ENCODE measurements at places on chromosomes 6 and 20. TPM values are rescaled to one million over a fixed set of nuclear protein-coding genes. Genes with fewer than 3 reads are reported as not detected.

Gene NKX2-2
- total RNA-seq, result not detected

Gene SCRT2
- total RNA-seq, result 0.75 TPM

Gene CFAP61
- total RNA-seq, result not detected

DNA sequence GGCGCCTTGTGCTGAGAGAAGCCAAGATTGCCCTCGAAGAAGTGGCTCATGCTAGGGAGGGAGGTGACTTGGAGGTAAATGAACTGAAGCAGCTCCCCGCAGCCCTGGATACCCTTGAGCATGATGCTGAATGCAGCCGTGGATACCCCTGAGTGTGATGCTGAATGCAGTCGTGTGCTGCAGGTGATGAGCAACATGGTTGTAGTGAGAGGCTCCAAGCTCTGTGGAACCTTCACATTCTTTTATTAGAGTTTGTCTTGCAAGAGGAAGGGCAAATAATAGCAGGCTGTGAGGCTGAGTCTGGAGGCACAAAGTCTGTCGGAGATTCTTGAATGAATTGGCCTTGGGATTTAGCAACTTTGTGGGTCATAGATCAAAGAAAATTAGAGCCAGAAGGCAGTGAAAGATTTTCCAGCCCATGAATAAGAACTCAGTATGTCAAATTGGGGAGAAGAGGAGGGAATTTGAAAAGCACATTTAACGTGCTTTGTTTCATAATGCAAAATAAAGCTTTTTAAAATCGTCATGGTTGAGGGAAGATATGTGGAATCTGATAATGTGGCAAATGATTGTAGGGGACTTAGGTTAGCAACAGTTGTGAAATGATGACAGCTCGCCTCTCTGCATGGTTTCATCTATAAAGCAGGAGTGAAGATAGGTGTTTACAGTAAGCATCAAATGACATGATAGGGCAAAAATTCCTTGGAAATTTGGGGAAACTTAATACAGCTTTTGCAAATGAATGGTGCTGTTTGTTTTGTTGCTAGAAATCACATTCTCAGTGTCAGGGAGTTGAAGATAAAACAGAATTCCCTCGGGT, 120.1 kb upstream of the TIAM2 start:
- no peak for DNase-seq

- no peak for DNase-seq
Measured at GRCh38 chr6:125679128-125679527, 70.3 kb upstream of the HEY2 start.

- DNase-seq, result no peak
Measured at GRCh38 chr6:108574457-108575141, 13.9 kb downstream of the FOXO3 start.

Measured in K562 (cell line).